ENCODE measurements at places on chromosomes 4 and X.
A peak's percentile ranks its signal among the peaks of the same experiment; 100 is the strongest.

- no peak for DNase-seq
These were observed 41.5 kb upstream of the PTCHD1 start for GRCh38 chrX:23292988-23293651.

DNA sequence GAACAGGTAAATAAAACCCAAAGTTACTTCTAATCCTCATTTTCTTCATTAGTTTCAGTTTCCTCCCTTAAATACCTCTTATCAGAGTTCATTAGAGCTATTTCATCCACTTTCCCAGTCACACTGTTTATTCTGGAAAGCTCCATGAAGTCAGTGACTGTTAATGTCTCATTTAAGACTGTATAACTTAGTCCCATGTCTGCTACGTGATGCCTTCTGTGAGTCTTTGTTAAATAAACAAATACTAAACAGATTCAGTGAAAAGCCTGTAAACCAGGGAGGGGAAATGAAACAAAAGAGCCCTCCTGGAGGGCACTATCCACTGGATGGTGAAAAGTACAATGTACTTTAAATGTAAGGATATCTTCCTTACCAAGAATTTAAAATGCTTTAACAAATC, 24.7 kb downstream of the ACE2 start:
- DNase-seq, result no peak

DNA sequence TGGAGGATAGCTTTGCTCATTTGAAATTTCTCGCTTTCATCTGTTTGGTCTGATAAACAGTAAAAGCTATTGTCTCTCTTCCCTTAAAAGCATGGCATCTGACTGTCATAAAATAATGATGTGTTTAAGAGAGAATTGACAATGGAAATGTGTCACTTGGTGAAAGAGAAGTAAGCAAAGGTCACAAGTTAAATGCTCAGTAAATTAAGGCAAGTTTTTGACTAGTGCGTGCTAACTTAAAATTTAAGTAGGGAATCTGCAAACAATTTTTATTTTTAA, 161.6 kb upstream of the ANKRD50 start:
- no peak for DNase-seq

DNA sequence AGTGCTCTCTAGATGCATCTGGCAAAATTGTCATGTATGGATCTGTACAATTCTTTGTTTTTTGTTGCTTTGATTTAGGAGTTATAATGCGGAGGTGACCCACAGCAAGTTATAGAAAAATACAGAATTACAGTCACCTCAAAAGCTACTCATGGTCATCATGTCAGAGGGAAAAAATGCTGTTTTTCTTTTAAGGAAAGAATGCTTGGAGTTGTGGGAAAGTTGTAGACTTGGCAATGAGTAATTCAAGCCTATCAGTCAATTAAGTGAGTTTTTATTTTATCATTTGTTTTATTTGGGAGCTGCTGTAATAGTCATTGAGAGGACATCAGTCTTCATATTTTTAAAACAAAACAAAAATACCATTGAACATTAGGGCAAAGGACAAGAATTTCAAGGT, 16.4 kb downstream of the FHL1 start:
- DNase-seq, result no peak

GRCh38 chrX:96764864-96765263, 80.2 kb downstream of the DIAPH2 start:
- DNase-seq, result no peak

- DNase-seq, result no peak
These were observed at the start of gene TCEAL1 for GRCh38 chrX:103628386-103629317. Gene TCEAL1 (plus strand): TSS chrX:103628975. CDS start chrX:103629917, 942 bp downstream.

DNA sequence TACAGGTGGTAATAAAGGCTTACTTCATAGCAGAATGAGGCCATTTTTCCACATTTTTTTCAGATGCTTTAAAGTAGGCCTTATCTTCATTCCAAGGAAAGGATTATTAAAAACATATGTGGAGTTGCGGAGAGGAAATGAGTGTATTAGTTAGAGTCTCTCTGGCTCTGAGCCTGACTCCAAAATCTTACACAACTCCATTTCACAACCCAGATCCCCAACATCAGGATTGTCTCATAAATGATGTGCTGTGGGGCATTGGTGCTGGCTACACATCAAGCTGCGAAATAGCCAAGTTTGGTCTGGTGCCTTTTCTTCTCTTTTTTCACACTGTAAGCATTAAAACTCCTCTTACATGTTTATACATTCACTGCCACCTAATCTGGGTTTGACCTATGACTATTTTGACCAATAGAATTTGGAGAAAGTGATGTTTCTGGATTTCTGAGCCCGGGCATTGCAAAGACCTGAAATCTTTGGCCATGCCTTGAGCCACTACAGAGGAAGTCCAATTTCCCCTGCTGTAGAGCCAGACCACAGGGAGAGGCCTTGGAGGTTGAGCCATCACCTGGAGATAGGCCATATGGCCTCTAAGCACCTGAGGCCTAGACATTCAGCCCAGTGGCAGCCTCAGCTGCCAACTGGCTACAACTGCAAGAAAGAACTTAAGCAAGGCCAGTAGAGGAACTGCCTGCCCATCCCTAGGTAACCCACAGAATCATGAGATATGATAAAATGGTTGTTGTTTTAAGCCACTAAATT, 16.7 kb upstream of the SOD3 start:
- DNase-seq, result no peak

- no peak for DNase-seq
These were observed 4.1 kb downstream of the ENPEP start for GRCh38 chr4:110480031-110480549.

DNA sequence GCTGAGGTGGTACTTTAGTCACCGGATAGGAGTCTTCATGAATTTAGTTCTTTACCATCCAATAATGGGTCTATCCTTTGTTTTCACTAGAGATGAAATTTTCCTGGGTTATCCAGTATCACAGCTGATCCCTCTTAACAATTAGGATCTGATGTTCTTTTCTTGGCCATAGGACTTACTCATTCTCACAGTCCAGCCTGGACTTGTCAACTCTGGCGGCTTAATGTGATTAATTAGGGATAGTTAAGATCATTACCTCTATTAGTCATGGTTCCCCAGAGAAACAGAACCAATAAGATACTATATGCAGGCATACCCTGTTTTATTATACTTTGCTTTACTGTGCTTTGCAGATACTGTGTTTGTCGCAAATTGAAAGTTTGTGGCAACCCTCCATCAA, 272.7 kb upstream of the FAT4 start:
- no peak for DNase-seq

- no peak for DNase-seq
These were observed 48.6 kb upstream of the EMCN start for GRCh38 chr4:100566396-100566795.

GRCh38 chr4:138573246-138573645, 331.1 kb upstream of the SLC7A11 start:
- DNase-seq, result no peak

DNA sequence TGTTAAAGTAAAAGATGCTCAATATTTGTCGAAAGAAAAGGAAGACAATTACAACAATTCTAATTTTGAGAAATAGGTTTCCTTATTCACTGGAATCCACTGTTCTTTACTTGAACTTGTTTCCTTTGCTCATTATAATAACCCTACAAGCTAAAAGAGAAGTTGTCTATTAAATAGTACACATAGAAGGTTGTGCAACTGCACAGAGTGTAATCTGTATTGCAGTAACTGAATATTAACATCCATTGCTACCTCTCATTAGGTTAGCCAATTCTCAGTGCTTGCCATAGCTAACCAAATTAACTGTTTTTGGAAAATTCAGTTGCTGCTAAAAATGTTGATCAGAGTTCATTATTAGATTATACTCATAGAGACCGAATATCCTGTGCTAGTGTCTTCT, 120.0 kb downstream of the PDLIM5 start:
- DNase-seq, result no peak

DNA sequence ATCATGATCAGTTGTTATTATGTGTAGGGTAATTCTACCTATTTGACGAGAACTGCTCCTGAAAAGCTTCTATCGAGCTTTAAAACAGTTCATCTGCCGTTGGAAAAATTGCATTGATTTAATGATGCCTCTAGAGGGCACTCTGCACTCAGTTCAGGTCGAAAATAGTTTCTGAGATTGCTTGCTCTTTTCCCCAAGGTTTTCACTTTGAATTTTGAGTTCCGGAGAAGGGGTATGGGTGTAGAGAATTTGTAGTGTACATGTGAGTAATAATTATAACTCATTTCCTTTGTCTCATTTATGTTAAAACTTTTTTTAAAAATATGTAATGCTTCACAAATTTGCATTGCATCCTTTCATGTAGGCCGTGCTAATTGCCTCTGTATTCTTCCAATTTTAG, 28.4 kb upstream of the TNIP3 start:
- no peak for DNase-seq

DNA sequence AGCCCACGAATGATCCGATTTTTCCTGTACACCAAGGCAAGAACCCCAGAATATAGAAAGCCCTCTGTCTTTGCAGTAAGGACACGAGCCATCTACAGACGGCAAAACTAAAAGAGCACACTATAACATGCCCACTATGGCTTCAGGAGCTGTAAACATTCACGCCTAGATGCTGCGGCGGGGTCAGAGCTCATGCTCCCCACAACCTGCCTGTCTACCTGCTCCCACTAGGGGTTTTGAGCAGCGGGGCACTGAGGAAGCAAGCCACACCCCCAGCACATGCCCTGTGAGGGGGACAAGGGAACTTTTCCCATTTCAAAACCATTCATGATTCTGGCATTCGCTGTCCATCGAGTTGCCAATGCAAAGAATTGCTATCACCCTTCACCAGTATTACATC, 144.8 kb downstream of the PAPSS1 start:
- DNase-seq, result no peak

- DNase-seq, result no peak
These were observed 34.8 kb downstream of the GPR101 start for GRCh38 chrX:136999024-136999423.

DNA sequence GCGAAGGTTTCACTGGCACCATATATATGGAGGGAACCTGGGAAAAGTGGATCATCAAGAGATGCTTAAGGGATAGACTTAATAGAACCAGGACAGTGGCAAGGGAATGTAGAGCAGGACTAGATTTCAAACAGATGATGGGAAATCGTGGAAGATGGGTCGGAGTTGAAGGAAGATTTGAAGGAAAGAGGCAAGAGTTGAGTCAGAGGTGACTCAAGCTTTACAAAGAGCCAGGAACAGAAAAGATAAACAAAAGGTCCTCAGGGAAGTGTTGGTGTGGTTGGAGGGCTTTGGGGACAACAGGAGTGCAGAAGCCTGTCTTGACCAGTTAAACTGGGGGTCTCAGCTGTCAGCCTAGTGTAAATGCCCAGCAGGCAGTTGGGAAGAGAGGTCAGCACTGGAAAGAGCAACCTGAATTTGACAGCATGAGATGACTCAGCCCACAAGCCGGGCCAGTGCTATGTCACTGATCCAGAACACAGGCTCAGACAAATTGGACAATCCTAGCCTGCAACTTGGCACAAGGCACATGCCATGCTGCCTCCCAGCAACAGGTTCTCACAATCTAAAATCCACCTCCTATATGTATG, 230.5 kb downstream of the IDS start:
- DNase-seq, result no peak

GRCh38 chrX:120604361-120604782, 471 bp downstream of the MCTS1 start:
- DNase-seq, result no peak

DNA sequence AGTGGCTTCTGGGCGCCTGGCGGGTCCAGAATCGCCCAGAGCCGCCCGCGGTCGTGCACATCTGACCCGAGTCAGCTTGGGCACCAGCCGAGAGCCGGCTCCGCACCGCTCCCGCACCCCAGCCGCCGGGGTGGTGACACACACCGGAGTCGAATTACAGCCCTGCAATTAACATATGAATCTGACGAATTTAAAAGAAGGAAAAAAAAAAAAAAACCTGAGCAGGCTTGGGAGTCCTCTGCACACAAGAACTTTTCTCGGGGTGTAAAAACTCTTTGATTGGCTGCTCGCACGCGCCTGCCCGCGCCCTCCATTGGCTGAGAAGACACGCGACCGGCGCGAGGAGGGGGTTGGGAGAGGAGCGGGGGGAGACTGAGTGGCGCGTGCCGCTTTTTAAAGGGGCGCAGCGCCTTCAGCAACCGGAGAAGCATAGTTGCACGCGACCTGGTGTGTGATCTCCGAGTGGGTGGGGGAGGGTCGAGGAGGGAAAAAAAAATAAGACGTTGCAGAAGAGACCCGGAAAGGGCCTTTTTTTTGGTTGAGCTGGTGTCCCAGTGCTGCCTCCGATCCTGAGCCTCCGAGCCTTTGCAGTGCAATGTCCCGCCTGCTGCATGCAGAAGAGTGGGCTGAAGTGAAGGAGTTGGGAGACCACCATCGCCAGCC, at the start of gene ATOH1:
TSS of gene ATOH1 (plus strand) at position 422 of the 663 bp plus-strand sequence. CDS start at position 596, 174 bp downstream.
- DNase-seq, result no peak

GRCh38 chr4:75948822-75949444, 8.1 kb upstream of the NAAA start:
- no peak for DNase-seq

- no peak for DNase-seq
These were observed 192.2 kb upstream of the FAT1 start for GRCh38 chr4:186915816-186916215.

DNA sequence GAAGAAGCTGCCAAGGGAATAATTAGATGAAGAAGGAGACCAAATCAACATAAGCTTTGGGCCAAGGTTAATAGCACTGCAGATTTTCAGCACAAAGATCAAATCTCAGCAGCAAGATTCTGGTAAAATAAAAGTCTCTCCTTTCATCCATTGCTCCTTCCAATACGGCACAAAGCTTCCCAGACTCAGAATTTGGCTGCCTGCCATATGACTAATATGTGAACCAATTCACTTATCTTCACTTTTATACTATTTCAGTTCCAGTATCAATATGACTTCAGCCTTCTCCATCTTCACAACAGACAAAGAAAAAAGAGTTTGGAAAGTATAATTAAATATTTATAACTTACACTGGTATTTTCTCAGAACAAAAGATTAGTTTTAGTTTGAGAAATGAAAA, 978.3 kb upstream of the GRID2 start:
- no peak for DNase-seq

- no peak for DNase-seq
These were observed 94.1 kb upstream of the GK2 start for GRCh38 chr4:79502081-79502480.

- DNase-seq, result no peak
These were observed 8.7 kb upstream of the TBC1D14 start for GRCh38 chr4:6900956-6901355.

DNA sequence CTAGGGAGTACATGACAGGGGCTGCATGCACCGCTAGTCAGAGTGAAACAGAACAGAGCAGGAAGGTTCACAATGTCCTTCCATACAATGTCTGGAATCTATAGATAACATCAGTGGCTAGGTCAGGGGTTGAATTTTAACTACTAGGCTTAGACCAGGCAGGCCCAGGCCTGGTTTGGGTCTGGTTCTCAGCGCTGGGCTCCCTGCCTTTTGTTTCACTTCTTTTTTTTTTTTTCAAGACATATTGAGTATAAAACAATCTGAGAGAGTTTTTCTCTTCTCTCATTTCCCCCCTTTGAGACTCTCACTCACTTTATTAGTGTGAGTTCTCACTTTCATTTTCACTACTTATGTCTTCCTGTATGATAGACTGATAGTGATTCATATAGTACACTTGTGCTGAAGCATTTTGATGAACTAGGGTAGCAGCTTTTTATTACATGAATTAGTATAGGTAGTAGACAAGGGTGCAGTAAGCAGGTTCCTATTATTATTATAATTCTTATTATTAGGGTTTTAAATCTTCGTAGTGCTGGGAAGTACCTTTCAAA, 120.0 kb upstream of the ZDHHC15 start:
- no peak for DNase-seq

- DNase-seq, result no peak
These were observed 344.6 kb downstream of the MID1IP1 start for GRCh38 chrX:39145859-39146258.

GRCh38 chrX:72018277-72019112, 107.8 kb downstream of the NHSL2 start:
- DNase-seq, result peak; percentile 44

GRCh38 chr4:145035494-145036136, 62.4 kb downstream of the ANAPC10 start:
- no peak for DNase-seq

Data from activated CD8-positive, alpha-beta memory T cell treated with anti-CD3 and anti-CD28 coated beads for 1 hour (primary cell).